ENCODE measurements at places on chromosomes 4 and X. TPM values are rescaled to one million over a fixed set of nuclear protein-coding genes. Genes with fewer than 3 reads are reported as not detected.

GRCh38 chrX:87636533-87636932 lies 118.9 kb downstream of the KLHL4 start:
- DNase-seq: no peak

DNA sequence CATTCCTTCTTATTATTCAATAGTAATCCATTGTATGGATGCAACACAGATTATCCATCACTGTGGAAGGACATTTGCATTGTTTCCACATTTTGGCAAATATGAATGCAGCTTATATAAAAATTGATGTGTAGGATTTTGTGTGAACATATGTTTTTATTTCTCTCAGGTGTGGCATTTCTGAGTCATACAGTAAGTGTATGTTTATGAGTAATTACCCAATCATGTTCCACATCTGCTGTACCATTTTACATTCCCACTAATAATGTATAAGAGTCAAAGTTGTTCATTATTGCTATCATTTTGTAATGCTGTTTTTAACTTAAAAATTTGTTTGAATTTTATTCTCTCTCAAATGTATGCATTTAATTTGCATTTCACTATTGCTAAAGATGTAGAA lies 25.5 kb downstream of the MAGEA4 start:
- DNase-seq: no peak

DNA sequence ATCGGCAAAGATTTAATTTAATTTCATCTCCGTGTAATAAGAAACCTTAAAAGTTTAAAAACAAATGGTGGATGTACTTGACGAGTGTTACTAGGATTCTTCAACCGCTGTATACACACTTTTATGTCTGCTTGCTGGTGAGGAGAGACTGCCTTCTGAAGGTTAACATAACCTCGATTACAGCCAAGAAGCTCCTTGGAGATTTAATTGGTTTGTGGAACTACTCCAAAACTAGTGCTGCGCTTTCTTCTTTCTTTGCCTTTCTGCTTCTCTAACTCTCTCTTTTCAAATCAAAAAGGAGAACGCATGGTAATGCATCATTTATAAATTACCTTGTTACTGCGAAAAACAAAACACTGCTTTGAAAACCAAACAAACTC lies 109.0 kb downstream of the ANTXR2 start:
- DNase-seq: no peak

DNA sequence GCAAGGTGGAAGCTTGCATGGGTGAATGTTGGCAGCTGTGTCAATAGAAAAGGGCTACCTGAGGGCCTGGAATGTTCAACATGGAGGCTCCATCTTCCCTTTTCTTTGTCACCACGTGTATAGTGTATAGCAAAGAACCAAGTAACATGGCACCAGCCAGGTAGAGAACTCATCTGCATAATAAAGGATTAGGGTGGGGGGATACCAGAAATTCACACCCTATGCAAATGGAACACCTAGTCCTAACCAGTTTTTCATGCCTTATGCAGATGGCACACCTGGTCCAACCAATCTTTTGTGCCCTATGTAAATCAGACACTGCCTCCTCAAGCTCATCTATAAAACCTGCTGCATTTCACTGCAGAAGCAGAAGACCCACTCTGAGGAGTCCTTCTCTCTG lies 169.6 kb upstream of the GLRA2 start:
- no peak for DNase-seq

Gene SPATA18
- total RNA-seq: 2.9 TPM

Gene PRSS12
- total RNA-seq: 203 TPM

Gene TASL
- total RNA-seq: 1.9 TPM

Gene ZFP92
- 5.1 TPM for total RNA-seq
